GM20000 (cell line): ENCODE measurements at places on chromosomes 6 and 20.

DNA sequence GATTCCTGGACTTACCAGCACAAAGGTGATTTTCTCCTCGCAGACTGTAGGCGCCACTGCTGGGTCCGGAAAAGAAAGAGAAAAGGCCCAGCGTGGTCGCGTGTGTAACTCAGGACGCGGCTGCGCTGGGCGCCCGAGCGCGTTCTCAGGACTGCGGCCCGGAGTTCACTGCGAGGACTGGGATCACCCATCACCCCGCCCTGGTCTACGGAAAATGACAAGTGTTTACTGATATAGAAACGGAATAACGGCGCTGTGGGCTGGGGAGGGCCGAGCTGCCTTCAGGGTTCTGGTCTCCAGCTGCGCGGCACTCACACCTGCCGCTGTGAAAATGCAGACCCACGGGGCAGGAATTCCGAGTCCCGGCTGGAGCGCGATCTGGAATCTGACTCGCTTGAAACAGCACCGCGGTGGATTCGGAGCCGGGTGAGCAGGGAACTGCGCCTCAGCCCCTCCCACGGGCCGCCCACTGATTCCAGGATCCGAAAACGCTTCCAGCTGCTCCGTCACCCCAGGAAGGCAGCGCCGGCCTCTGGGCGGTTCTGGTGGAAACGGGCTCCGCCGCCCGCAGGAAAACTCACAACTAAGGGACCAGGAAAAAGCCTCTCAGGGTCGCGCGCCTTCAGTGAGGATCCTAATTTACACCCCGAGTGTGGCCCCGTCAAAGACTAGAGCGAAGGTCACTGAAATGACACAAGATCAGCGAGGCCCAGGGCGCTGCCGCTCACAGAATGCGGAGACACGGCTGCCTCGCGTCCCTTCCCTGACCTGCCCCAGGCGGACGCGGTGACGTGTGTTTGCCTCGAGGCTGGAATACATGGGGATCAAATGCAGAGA is 34.5 kb downstream of the HLA-A start:
- DNase-seq: peak; percentile 69

GRCh38 chr6:168033791-168034190 is 36.3 kb downstream of the KIF25 start:
- DNase-seq: no peak

GRCh38 chr6:49499126-49499525 is 597 bp upstream of the GLYATL3 start:
- no peak for DNase-seq

DNA sequence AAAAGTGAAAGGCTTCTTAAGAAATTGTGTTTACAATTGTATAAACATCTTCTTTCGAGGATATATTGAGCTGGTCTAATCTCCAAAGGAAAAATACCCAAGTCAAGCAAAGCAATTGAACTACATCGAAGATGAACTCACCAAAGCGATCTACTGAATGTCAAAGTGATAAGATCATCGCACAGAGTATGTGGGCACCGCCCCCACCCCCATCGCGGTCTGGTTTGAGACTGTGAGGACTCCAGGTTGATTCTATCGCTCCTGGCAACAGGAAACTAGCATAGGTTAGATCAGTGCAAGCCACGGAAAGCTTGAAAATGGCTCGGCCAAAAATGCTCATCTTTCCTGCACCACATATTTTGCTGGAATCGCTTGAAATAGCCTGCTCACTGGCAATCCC is 133.2 kb upstream of the RPS6KA2 start:
- DNase-seq: no peak

DNA sequence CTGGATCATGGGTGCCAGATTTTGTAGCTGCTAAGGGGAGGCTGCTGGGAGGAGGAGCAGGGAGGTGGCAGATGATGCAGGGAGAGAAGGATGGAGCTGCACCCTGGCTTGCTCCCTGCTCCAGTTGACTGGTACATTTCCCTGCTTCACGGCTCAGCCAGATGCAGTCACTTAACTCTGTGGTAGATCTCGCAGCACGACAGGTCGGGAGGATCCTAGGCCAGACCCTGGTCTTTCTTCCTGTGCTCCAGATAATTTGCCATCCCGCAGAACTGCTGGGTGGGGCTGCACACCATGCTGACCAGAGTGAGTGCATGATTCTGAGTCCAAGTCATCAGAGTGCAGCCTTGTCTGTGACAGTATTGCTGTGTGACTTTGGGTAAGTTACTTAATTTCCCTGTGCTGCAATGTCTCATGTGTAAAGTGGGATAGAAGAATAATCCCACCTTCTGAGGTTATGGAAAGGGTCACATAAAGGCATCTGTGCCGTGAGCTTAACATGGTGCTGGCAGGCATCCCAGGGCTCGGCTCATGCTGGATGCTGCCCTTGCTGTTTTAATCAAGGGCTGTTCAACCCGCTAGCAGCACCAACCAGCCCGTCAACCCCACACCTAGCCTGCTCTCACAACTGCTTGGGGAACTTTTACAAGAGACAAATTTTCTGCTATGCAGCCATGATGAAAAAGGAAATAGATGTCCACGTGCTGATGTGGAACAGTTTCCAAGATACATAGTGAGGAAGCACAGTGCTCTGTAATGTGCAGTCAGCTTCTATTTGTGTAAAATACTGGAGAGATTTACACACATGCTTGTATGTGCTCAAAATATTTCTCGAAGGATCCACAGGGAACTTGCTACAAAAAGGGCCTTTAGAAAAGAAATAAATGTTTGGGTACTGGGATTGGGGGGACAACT is 257.9 kb downstream of the CDH26 start:
- DNase-seq: no peak
